ENCODE measurements at places on chromosomes 3 and 15. TPM values are rescaled to one million over a fixed set of nuclear protein-coding genes. Genes with fewer than 3 reads are reported as not detected.

CCR5 gene
- not detected for total RNA-seq

DNA sequence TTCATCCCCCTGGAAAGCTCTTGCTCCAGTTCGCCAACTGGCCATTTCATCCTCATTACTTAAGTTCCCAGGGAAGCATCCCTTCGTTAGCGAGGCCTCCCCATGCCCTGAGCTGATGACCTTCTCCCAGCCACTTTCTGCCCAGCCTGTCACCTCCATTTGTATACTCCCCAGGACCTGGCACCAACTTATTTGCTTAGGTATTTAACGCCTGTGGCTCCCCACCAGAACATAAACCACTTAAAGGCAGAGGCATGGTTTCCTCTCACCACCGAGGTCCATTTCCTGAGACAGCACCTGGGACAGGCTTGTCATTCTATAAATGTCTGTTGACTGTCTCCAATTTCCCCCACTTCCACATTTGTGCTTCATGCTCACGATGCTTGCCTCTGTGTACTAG, 189.0 kb downstream of the ZNF621 start:
- DNase-seq, result no peak

- DNase-seq, result no peak
These were observed 175.9 kb downstream of the VGLL3 start for GRCh38 chr3:86814918-86815655.

- DNase-seq, result no peak
These were observed 214.8 kb upstream of the TPRG1 start for GRCh38 chr3:188956839-188957489.

DNA sequence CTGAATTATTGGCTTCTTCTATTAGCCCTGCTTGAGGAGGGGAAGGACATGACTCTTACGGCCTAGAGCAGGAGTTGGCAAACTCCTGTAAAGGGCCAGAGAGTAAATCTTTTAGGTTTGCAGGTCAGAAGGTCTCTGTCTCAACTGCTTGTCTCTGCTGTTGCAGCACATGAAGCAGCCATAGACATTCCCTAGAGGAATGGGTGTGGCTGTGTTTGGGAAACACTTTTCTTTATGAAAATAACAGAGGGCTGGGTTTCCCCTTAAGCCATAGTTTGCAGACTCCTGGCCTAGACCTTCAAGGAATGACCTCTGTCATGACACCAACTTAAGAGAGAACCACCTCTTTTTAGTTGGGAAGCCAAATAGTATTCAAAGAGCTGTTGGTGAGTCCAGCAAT, 10.3 kb downstream of the TRAK1 start:
- no peak for DNase-seq

DNA sequence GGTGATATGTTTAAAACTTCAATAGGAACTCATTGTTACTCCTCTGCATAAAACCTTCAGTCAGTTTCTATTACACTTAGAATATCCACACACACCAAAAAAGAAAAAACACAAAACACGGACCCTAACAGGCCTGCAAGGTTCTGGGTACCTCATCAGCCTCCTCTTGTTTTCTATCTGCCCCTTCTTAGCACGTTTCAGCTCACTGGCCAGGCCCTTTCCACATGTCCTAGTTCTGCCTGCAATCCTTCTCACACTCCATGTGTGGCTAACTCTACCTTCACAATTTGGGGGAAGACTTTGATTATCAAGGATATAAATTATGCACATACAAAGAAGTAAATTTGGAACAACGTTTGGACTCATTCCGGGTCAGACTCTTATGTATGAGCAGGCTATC, 376.3 kb downstream of the LSAMP start:
- no peak for DNase-seq

SNX33 gene
- total RNA-seq, result 25.7 TPM

DNA sequence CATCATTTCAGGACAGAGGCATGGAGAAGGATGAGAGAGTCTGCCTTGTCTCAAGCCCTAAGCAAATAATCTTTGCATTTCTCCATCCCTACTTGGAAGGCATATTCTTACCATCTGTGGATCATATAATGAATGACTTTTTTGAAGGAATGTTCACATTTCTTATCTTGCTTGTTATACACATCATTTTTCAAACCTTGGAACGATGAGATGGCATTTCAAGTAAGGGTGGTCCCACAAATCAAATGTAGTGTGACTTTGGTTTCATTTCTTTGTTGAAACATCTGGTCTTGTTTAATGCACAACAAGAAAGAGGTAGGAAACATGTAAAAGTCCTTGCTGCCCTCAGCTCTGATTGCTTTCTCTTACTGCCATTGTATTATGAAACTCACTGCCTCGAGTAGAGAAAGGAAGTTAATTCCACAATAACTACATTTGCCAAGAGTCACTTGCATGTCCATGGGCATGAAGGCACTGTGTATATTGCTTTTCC, 32.1 kb downstream of the RBMS3 start:
- DNase-seq, result no peak

- DNase-seq, result peak; percentile 48
These were observed 61.4 kb downstream of the TUSC7 start for GRCh38 chr3:116770815-116771450.

DNA sequence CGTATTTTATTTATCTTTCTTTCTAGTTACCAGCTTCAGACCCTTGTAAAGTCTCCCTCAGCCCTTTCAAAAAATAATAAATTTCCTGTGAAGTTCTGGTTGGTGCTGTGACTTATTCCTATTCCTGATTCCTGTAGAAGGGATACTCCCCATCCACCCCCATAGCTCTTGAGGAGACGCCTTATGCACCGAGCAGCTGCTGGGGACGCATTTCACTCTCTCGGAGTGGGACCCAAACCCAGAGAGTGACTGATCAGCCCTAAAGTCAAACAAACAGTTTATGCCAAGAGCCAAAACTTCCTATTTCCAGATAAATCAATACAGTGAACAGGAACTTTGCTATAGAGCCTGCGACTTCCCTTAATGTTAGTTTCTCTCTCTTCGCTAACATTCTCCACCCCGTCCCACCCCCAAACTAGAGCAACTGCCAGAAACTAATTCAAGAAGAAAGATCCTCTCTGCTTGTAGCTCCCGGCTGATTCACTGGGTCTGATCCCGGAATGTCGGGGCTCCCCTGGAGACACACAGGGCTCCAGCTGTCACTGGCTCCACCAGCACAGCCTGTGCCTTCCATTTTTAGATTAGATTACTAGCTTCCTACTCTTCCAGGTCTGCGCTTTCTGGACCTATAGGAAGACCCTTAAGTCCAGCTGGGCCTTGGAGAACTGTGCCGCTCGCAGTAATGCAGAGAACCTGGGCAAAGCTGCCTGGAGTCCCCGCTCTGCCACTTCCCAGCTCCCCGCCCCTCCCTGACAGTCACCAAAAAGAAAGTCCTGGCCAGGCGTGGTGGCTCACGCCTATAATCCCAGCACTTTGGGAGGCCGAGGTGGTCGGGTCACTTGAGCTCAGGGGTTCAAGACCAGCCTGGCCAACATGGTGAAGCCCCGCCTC, 45.2 kb downstream of the KLHL25 start:
- no peak for DNase-seq

- peak; percentile 10 for DNase-seq
These were observed 122.0 kb upstream of the MELTF start for GRCh38 chr3:197151580-197151979.

NMNAT3 gene
- 8.6 TPM for total RNA-seq

GRCh38 chr3:37904601-37905000, 42.9 kb downstream of the CTDSPL start:
- DNase-seq, result no peak

NRG4 gene
- not detected for total RNA-seq

GRCh38 chr3:46710671-46711295, 6.9 kb downstream of the PRSS50 start:
- no peak for DNase-seq

DNA sequence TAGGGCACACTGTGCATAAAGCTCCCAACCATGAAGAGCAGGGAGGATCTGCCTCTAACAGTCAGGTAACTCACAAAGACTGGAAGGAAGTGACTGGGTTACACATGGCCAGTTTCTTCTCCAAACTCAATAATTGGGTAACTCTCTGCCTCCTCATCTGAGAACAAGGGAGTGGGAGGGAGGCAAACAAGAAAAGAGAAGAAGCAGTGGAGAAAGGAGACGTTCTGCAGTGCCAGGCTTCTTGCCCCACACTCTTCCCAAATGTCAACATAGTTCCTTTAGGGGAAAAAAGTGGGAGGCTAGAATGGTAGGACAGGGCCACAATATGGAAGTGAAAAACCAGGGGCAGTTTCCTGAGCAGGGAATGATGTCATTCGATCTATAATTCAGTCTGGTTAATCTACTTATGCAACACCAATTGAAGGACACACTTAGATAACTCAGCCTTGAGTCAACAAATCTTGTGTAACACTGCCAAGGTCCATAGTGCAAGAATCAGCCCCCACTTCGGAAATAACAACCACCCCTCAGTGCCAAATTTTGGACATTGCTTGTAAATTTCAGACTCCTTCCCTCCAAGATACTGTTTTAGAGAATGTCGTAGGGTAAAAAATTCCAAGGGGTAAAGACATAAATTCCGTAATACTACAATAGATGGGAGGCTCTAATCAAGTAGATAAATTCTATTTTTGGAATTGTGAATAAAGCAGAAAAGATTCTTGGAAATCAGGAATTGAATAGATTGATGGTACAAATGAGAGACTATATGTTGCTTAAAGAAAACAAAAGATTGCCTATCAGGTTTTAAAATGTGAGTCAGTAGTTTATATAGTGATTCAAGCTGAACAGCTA, 143.0 kb downstream of the LPP start:
- peak; percentile 62 for DNase-seq

GOLGA8G gene
- not detected for total RNA-seq

- DNase-seq, result no peak
These were observed 158.5 kb upstream of the SGO1 start for GRCh38 chr3:20344400-20344959.

GRCh38 chr3:104887069-104887468, 479.6 kb upstream of the ALCAM start:
- DNase-seq, result no peak

DNA sequence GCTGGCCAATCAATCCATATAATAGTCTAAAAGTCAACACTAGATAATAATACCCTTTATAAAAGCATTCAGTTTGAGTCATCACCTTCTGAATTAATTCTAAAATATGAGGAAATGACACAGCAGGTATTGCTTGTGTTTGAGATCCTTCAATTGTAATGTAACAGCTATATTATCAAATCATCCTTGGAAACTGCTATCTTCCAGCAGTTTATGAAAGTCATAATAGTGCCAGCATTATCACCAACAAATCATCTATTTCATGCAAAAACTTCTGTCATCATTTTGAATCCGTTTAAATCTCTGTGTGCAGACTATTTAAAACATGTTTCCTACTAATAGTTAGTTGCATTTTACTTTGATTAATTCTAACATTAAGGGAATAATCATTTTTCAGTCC, 468.7 kb downstream of the CADM2 start:
- no peak for DNase-seq

GRCh38 chr15:77247116-77247515, 172.8 kb downstream of the PEAK1 start:
- DNase-seq, result no peak

MGLL gene
- 71.8 TPM for total RNA-seq

C3orf62 gene
- 1.5 TPM for total RNA-seq

- DNase-seq, result no peak
These were observed 40.3 kb downstream of the SPSB4 start for GRCh38 chr3:141091426-141091825.

DNA sequence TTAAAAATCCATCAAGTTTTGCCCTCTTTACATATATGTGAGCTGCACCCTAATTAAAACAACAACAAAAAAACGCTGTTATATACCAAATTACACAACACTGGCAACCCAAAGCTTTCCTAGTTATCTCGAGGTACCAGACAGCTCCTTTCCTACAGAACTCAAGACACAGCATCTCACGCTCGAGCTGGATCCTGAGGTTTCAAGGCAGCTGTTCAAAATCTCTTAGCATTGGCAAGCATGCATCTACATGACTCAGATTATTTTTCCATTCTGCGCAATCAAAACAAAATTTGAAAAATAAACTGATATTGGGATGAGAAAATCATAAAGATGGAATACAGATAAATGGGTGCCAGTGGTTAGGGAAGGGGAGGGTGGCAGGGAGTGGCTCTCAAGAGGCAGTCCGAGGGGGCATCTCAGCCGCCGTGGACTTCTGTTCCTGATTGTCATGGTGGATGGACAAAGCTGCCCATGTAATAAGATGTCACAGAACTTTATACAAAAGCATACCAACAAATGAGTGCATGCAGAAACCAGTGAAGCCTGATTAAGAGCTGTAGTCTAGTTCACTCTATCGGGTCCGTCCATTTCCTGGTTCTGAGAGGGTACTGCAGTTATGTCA, 91.5 kb downstream of the ADAMTS17 start:
- DNase-seq, result no peak

GOLGA6L7 gene
- total RNA-seq, result not detected
